ENCODE measurements at places on chromosomes 12 and 14.

DNA sequence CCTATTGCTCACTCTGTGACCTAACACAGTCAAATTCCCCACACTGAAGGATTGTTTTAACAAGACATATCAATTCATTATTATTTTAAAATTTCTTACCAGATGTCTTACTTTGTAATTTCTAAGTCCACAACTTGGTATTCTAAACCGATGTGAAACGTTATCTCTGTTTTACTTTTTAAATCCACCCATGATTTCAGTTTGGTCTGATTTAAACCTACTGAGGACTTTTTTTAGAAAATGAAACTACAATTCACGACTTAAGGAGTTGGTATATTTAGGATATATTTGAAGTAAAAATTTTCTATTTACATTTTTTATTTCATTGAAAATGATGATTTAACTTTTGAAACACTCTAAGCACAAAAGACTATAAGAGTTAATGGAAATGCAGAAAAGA is 35.1 kb upstream of the GRIP1 start:
- DNase-seq: no peak

DNA sequence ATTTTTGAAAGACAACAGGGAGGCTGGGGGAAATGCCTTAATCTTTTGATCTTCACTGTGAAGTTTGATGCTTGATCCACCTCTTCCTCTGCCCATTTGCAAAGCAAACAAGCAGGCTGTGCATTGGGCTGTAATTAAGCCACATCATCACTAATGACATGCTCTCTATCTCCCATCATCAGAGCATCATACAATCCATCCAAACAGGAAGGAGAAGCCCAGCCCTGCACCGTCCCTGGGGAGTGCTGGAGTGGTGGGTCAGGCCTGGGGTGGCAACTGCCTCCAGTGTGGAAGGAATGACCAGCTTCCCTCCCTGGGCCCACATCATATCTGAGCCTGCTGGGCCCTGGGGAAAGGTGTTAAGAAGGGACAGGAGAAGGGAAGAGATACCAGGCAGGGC is 6.9 kb upstream of the KRT74 start:
- DNase-seq: no peak

DNA sequence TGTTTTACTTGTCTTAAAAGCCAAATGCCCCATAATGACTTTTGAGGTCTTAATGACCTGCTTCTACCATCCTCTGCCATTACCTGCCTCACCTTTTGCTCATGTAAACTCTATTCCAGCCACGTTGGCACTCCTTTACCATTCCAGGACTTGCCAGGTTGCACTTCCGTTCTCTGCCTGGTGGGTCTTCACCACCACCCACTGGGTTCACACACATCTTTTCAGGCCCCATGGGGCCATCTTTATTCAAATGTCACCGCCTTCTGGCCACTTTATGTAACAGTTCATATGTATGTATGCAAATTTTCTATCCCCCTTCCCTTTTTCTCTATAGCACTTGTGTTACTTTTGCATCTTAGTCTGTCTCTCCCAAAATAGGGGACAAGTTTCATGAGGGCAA is 57.7 kb downstream of the ATP2A2 start:
- no peak for DNase-seq

GRCh38 chr14:72600551-72601330 is 293.2 kb downstream of the DPF3 start:
- DNase-seq: no peak

GRCh38 chr12:49019443-49020324 is 1.1 kb upstream of the PRKAG1 start:
- DNase-seq: peak; percentile 25

DNA sequence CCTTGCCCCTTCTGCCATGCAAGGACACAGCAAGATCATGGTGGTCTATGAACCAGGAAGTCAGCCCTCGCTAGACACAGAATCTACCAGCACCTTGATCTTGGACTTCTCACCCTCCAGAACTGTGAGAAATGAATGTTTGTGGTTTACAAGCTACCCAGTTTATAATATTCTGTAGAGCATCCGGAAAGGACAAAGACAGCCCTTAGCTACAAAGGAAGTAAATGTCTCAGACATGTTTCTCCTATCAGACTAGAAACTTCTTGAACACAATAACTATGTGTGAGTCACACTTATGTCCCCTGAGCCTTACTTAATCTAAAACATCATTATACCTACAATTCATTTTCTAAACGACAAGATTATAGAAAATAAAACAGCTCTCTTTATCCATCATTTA is 176.7 kb downstream of the KLHL28 start:
- no peak for DNase-seq

DNA sequence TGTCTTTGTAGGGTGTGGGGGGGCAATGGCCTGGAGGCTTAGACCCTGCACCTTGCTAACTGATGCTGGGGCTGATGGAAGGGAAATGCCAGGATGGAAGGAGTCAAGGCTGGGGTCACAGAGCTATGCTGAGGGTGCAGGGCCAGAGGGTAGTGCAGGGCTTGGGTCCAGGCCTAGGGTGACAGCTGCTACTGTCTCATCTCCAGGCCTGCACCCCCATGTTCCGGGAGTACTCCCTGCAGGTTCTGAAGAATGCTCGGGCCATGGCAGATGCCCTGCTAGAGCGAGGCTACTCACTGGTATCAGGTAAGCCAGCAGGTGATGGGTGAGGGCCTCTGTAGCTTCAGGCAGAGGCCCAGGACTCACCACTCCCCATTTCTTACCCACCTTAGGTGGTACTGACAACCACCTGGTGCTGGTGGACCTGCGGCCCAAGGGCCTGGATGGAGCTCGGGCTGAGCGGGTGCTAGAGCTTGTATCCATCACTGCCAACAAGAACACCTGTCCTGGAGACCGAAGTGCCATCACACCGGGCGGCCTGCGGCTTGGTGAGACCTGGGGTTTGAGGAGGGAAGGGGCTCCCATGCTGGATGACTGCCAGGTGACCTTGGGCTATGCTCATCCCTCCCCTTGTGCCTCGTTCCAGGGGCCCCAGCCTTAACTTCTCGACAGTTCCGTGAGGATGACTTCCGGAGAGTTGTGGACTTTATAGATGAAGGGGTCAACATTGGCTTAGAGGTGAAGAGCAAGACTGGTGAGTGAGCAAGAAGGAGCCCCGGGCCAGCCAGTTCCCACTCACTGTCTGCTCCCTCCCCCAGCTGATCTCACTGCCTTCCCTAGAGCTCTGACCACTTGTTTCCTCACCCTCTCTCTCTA is 4.1 kb downstream of the SHMT2 start:
- no peak for DNase-seq

DNA sequence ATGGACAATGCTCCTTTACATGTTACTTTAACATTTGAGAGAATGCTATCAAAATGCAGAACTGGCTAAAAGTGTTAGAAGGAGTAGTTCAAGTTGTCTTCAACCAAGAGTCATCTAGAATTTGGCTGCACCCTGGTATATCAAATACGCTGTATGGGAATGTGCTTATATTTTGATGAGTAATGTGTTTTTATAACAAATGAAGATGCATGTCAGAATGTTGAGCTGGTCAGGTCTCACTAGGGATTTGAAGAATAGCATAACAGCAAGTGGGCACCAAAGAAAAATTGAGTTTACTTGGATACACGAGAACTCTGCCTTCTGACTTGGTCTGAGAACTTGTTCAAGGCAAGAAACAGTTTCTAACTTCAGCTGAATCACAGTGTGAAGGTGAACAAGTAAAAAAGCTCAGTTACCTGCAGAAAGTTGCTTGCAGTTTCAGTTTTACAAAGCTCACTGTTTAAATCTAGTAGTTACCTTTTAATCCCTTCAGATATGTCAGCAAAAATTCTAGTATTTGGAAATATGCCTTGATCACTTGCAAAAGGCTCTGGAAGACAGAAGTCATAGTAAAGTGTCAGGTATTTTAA is 82.3 kb downstream of the PDE3A start:
- DNase-seq: no peak

DNA sequence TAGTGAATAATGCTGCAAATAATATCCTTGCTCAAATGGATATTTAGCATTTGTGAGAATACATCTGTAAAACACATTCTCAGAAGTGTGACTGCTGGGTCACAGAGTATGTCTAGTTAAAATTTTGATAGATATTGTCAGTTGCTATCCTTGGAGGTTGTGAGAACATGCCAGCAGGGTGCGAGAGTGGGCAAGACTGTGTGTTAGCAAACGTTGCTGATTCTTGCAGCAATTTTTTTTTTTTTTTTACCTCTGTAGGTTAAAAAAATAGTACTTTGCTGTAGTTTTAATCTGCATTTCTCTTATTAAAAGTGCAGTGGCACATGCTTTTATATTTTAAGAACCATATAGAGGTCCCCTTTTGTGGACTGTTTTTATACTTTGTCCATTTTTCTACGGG is 4.5 kb upstream of the NYNRIN start:
- no peak for DNase-seq

- DNase-seq: no peak
These were observed 44.6 kb downstream of the SRGAP1 start for GRCh38 chr12:63888908-63889635.

GRCh38 chr12:116717466-116718437 is 20.1 kb downstream of the SPRING1 start:
- no peak for DNase-seq

DNA sequence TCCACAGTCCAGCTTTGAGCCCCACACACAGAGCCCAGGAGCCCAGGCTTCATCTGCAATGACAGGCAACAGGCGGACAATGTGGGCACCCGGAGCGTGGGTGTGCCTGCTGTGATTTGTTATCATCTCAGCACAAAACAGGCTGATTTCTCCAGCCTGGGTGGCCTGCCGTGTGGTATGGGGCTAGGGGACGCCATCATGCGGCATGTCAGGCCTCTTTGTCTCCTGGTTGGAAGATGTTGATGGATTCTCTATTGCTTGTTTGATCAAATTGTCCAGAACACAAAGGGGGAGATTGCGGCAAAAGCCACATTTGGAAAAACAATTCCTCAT is 147.1 kb downstream of the KIF26A start:
- DNase-seq: no peak

DNA sequence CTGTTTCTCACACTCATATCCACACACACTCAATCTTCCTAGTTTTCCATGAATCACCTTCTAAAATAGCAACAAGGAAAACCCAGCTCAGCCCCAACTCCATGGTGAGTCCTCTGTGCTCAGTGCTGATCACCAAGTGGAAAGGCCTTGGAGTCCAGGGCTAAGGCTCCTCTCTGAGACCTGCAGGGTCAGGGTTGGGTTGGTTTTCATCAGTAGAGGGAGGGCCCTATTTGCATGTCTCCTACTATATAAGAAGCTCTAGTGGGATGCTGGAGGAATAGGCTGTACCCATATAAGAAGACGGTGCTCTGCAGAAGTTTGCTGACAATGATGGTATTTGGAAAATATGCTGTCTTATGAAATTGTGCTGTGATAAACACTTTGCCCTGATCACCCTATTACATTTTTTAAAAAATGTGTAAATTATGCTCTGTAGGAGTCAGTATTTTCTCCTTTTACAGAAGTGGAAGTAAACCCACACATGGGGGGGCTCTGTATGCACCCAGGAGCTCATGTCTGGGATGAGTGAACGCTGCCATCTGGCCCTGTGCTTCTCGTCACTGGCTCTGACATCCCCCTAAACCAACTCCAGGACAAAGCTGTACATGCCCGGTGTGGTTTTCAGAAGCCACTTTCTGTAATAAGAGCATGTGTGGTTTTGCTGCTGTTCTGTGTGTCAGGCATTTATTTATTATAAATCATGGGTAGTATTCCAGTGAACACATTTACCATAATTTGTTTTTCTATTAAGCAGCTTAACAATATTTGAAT is 536.3 kb downstream of the TMEM121 start:
- DNase-seq: no peak

DNA sequence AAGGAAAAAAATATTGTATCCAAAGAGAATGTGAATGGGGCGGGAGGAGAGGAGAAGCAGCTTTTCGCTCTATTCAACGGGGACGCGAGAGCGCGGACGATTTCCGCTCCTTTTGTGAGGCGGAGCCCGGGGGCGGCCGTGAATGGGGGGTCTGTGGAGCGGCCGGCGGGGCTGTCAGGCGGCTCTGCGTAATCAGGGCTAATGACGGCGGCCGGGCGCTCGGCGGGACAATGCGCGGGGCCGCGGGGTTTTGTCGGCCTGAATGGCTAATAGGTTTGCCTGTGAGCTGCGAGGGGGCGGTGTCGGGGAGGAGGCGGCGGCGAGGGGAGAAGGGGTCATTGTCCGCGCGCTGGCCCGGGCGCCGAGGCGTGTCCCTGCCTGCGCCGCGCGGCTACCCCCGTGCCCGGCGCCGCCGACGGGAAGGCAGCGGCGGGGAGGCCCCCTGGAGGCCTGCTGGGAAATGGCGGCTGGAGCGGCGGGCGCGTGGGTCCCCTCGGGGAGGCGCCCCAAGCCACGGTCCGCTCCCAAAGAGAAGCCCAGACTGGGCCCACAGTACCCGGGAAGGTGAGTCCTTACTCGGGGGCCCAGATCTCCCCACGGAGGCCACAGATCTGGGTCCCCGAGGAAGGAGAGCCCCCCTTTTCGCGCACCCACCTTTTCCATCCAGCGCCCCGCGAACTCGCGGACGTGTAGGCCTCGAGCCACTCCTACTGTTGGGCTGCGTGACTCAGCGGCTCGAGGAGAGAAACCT is 6.0 kb downstream of the SIX6 start:
- DNase-seq: no peak

GRCh38 chr12:43407816-43408645 is 144.0 kb downstream of the ADAMTS20 start:
- DNase-seq: no peak

DNA sequence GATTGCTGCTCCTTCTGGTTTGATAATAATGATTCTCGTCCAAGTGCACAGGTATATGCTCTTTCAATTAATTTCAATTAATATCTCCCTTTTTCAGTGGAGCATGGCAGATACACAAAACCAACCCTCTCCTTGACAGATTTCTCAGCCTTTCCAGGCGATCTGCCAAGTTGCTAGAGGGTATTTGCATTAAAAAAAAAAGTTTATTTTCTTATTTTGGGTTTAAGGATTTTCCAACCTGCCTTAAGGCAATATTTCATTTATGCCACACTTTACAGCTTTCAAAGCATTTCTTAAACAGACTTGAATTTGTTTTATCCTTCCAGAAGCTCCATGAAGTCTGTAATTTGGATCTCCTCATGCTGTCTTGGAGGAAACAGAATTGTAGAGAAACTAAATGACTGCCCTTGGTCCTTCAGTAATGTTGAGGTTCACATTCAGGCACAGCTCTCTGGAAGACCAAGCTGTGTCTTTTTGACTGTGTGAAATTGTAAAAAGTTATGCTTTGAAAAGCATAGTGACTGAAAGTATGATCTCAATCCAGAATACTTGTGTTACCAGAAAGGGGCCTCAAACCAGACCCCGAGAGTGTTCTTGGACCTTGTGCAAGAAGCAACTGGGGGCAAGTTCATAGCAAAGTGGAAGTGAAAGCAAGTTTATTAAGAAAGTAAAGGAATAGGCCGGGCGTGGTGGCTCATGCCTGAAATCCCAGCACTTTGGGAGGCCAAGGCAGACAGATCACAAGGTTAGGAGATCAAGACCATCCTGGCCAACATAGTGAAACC is 2.3 kb downstream of the DGLUCY start:
- no peak for DNase-seq

DNA sequence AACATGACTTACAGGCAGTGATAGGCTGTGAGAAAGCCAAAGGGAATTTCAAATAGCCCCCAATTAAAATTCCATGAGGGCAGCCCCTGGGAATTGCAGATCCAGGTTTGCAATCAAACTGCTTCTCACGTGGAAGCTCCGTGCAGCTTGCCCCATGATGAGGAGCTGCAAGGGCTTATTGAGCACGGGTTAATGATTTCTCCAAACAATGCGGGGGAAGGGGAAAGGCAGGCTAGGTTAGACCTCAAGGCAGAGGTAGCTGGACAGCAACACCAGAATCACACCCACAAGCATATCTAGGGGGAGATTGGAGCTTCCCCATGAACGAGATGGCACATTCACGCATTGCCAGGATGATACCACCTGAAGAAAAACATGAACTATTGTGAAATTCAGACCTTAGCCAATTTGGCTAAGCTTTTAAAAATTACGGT is 5.0 kb upstream of the DUSP6 start:
- DNase-seq: no peak
